Activated CD8-positive, alpha-beta T cell treated with anti-CD3 and anti-CD28 coated beads for 36 hours (primary cell): ENCODE measurements at places on chromosomes 13 and 19. TPM values are rescaled to one million over a fixed set of nuclear protein-coding genes. Genes with fewer than 3 reads are reported as not detected.

- no peak overlapping the region for H3K27ac ChIP-seq
- no peaks in the 10 kb centered on the region for H3K36me3 ChIP-seq
- H3K4me3 ChIP-seq = no peak overlapping the region
- H3K27me3 ChIP-seq = no peaks in the 10 kb centered on the region
- DNase-seq = no peak
- H3K4me1 ChIP-seq = no peaks in the 10 kb centered on the region
These were observed 767.6 kb upstream of the SLITRK1 start for GRCh38 chr13:84649853-84650252.

The LRRC4B gene
- not detected for total RNA-seq

DNA sequence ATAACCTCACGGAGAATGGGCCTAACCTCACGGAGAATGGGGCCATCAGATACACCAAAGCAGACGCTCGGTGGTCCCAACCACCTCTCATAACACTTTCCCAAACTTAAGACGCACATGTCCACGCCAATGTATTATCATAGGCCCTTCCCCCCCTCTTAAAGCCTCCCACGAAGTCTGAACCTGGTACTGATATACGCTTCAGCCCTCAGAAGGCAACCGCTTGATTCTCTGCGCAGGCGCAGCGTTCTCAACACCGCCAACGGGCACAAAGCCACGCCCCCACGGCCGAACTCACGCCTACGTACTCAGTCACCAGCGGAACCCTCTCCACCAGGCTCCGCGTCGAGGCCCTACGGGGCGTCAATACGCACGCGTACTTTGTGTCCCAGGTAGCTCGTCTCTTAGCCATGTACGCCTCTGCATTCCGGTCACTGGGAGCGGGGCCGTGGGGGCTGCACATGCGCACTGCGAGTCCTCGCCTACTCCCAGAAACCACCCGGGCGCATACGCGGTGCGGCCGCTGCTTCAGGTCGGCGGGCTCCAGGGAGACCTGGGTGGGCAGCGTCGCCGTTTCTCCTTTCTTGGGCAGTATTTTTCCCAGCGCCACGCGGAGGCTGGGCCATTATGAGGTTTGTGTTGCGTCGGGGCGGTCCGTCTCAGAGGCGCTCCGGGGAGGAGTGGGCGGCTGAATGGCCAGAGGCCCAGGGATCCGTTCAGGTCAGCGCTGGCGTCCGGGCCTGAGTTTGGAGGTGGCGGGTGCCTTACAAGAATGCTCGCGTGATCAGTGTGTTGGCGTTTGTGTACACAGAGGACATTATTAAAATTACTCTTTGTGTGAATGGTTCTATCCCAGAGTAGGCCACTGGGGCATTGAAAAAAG, 25.3 kb downstream of the ZNF582 start:
- peak overlapping the region; percentile 90 for H3K4me3 ChIP-seq
- H3K4me1 ChIP-seq = peaks cover 21% of the 10 kb centered on the region
- peaks cover 73% of the 10 kb centered on the region for H3K36me3 ChIP-seq
- no peaks in the 10 kb centered on the region for H3K27me3 ChIP-seq
- peak; percentile 92 for DNase-seq

The WDR87 gene
- total RNA-seq = not detected

DNA sequence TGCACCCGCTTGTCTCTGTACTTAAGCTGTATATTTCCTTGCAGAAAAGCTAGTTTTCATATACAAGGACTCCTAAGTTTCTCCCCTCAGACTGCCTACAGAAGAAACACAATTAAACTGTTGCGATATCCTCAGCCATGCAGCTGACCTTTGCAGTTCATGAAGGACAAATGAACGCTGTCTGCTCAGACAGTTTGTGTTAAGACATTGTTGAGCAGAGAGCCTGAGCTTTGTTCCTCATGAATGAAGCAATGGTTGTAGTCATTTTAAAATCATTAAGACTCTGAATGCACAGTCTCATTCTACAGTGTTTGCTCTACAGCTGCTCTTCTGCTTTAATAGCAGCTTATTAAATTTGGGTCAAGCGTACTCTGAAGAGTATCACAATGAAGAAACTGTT, 23.2 kb upstream of the MAB21L1 start:
- no peaks in the 10 kb centered on the region for H3K4me1 ChIP-seq
- no peak for DNase-seq
- H3K36me3 ChIP-seq = no peaks in the 10 kb centered on the region
- no peak overlapping the region for H3K27ac ChIP-seq
- no peak overlapping the region for H3K4me3 ChIP-seq

The PGLYRP2 gene
- total RNA-seq = 0.27 TPM

The BCAM gene
- total RNA-seq = not detected

GRCh38 chr13:58625703-58626389, 994.3 kb downstream of the PCDH17 start:
- H3K4me3 ChIP-seq = no peak overlapping the region
- no peaks in the 10 kb centered on the region for H3K36me3 ChIP-seq
- DNase-seq = no peak

DNA sequence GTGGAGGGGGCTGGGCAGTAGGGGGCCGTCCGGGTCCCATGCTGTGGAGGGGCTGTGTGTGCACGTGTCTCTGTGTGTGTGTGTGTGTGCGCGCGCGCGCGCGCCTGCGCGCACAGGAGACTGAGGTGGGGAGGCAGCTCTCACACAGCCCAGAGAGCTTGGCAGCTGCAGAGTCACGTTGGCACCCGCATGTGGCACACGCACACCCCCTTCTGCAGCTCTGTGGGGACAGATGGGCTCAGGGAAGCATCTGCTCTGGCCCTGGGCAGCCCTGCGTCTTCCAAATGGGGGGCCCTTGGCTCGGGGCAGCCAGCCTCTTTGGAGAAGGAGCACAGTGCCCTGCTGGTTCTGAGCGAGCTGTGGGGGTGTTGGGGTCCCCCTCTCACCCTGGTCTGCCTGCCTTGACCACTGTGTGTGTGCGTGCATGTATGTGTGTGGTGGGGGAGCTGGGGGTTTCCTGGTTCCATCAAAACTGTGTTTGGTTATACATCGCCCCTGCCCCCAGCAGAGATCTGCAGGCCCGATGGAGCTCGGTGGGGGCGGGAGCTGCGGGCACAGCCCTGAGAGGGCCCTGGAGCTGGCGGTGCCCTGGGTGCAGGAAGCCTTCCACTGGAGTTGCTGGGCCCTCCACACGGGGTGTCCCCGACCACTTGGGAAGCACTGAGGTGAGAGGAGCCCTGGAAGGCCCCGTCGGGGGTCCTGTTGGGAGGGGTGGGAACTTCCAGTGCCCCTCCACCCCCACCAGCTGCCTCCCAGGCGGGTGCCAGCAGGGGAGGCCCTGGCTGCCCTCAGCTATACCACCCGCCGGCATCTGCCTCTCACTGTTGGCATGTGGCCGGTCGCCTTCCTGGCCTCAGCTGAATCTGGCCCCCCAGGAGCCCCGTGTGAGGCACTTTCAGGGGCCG, 67.1 kb downstream of the KDM4B start:
- no peak for DNase-seq
- H3K4me3 ChIP-seq = no peak overlapping the region
- H3K27ac ChIP-seq = no peak overlapping the region
- H3K36me3 ChIP-seq = peaks cover 8% of the 10 kb centered on the region

DNA sequence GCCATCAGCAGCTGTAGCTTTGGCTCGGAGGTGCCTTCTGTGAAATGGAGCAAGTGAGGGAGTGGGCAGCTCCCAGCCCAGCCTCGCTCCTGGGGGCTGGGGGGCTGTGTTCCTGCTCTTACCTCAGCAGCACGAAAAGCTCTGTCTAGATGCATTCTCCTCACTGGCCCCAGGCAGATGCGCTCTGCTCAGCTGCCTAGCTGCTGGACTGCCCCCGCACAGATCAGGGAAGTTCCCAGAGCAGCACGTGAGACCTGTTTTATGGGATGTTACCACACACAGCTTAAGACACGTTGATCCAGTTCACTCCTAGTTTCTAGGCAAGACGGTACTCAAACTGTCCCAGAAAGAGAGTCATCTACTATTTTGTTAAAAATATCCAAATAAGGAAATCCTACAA, 13.6 kb downstream of the LCP1 start:
- no peaks in the 10 kb centered on the region for H3K27me3 ChIP-seq
- H3K36me3 ChIP-seq = peaks cover 78% of the 10 kb centered on the region
- peak overlapping the region; percentile 75 for H3K4me3 ChIP-seq
- DNase-seq = peak; percentile 74

DNA sequence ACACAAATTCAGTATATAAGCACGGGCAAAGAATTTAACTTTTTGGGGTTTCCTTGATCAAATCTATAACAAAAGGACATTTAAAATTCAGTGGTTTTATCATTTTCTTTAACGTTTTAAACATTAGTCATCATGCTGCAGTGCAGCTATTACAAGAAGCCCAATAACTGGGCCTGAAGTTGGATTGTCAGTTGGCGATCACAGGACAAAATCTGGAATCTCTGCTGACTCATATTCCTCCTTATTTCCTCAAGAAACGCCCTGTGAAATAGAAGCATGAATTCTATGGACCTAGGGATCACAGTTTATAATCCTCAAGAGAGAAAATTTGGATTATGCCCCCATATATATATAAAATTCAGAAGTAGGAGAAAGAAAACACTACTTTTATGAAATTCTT, 971.6 kb upstream of the MIR17HG start:
- H3K36me3 ChIP-seq = no peaks in the 10 kb centered on the region
- H3K27ac ChIP-seq = no peak overlapping the region
- H3K4me3 ChIP-seq = no peak overlapping the region
- no peaks in the 10 kb centered on the region for H3K4me1 ChIP-seq
- H3K27me3 ChIP-seq = no peaks in the 10 kb centered on the region

GRCh38 chr19:34967551-34967950, 3.5 kb upstream of the ZNF792 start:
- H3K27me3 ChIP-seq = no peaks in the 10 kb centered on the region
- no peak for DNase-seq
- no peak overlapping the region for H3K27ac ChIP-seq
- peaks cover 8% of the 10 kb centered on the region for H3K36me3 ChIP-seq

- DNase-seq = no peak
- no peaks in the 10 kb centered on the region for H3K4me1 ChIP-seq
- no peaks in the 10 kb centered on the region for H3K36me3 ChIP-seq
These were observed 1032.2 kb upstream of the SLC10A2 start for GRCh38 chr13:104098421-104098820.

The CTXN1 gene
- total RNA-seq = 0.87 TPM

DNA sequence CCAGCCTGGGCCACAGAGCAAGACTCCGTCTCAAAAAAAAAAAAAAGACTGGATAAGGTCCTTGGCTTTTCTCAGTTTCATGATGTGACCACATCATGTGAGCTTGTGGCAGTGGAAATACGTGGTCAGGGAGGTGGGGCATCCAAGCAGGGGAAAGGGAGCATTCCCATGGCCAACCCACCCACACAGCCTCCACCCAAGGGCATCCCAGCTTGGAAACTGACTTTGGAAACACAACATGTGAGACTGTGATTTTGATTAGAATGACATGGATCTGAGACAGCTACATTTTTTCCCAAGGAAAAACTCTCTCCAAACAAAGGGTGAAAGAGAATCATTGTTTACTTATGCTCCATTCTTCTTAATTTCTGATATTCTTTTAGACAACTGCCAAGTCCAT, 405.0 kb upstream of the ZNF507 start:
- no peak for DNase-seq
- H3K4me1 ChIP-seq = no peaks in the 10 kb centered on the region
- H3K36me3 ChIP-seq = no peaks in the 10 kb centered on the region
- H3K27ac ChIP-seq = no peak overlapping the region
- no peaks in the 10 kb centered on the region for H3K27me3 ChIP-seq
- H3K4me3 ChIP-seq = no peak overlapping the region

- peaks cover 13% of the 10 kb centered on the region for H3K27me3 ChIP-seq
- H3K4me3 ChIP-seq = no peak overlapping the region
- no peaks in the 10 kb centered on the region for H3K4me1 ChIP-seq
- no peak for DNase-seq
- no peaks in the 10 kb centered on the region for H3K36me3 ChIP-seq
- no peak overlapping the region for H3K27ac ChIP-seq
These were observed 18.2 kb downstream of the CRX start for GRCh38 chr19:47839913-47840312.

The LYPD3 gene
- total RNA-seq = 4.9 TPM

GRCh38 chr19:45922281-45922680, 7.7 kb upstream of the NANOS2 start:
- no peak overlapping the region for H3K27ac ChIP-seq
- peaks cover 12% of the 10 kb centered on the region for H3K4me1 ChIP-seq
- DNase-seq = peak; percentile 27
- H3K27me3 ChIP-seq = peaks cover 3% of the 10 kb centered on the region
- H3K4me3 ChIP-seq = no peak overlapping the region
- no peaks in the 10 kb centered on the region for H3K36me3 ChIP-seq

DNA sequence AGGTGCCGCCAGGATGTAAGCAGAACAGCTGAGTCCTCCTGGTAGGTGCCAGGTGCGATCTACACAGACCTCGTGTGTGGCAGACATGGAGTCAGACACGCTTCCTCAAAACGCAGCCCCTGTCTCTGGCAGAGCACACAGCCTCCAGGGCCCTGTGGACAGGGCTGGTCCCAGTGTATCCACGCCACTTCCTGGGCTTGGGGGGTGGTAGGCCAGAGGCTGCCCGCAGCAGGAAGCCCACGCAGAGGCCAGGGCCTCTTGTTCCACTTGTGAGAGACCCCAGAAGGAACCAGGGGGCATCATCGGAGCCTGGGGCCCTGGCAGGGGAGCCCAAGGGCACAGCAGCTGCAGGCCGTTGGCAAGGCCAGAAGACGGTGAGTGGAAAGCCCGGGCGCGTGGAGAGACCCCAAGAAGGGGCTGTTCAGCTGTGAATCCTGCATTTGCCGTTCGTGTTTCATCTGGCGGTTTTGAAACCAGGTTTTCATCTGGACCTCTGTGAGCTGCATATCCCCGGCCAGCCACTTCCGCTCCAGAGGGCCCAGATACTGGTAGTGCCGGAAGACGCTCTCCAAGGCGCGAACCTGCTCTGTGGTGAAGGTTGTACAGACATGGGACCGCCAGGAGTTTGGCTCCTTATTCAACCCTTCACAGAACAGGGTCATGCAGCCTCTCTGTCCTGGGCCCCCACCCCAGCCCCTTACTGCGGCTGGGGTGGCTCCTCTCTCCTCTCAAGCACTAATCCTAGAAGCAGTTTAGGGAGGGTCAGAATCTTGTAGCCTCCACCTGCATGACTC, 25.1 kb upstream of the SLITRK1 start:
- no peak overlapping the region for H3K4me3 ChIP-seq
- no peaks in the 10 kb centered on the region for H3K4me1 ChIP-seq
- H3K27ac ChIP-seq = no peak overlapping the region
- H3K27me3 ChIP-seq = no peaks in the 10 kb centered on the region
- no peaks in the 10 kb centered on the region for H3K36me3 ChIP-seq

The ZNF100 gene
- total RNA-seq = 23.8 TPM
